ENCODE measurements at places on chromosomes 5 and 9.

GRCh38 chr9:108867829-108868228, 5.8 kb downstream of the ACTL7A start:
- no peak for DNase-seq

GRCh38 chr5:158837908-158838307, 261.8 kb downstream of the EBF1 start:
- DNase-seq = no peak

DNA sequence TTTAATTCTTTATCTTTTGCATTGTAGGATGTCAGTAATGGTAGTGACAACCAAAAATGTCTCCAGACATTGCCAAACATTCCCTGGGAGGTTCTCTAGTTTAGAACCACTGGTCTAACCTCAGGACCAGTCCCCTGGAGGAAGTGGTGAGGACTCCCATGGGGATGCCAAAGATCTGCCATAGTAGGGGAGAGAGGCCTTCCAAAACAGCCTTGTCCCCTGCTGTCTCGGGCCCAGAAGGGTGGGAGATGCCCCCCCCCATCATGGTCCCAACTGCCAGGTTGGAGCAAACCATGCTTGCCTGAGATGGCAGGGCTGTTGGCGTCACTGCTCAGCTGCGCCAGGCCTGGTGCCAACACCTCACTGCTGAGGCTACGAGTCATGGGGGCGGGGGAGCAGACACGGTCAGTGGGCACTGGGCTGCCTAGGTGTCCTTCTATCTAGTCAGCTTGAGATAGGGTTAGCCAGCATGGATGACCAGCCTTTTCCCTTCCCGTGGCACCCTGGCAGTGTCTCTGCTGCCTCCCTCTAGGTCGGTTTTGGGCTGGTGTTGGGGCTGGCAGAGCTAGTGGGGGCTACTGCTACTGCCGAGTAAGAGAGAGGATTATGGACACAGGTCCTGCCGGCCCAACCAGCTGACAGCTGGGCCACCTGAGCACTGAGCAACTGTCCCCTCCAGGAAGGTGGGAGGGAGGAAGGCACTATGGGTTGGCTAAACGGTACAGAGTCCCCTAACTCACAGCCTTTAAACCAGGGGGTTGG, 8.3 kb upstream of the CXXC5 start:
- DNase-seq = no peak

- no peak for DNase-seq
These were observed 674 bp downstream of the LHFPL2 start for GRCh38 chr5:78647838-78648358.

DNA sequence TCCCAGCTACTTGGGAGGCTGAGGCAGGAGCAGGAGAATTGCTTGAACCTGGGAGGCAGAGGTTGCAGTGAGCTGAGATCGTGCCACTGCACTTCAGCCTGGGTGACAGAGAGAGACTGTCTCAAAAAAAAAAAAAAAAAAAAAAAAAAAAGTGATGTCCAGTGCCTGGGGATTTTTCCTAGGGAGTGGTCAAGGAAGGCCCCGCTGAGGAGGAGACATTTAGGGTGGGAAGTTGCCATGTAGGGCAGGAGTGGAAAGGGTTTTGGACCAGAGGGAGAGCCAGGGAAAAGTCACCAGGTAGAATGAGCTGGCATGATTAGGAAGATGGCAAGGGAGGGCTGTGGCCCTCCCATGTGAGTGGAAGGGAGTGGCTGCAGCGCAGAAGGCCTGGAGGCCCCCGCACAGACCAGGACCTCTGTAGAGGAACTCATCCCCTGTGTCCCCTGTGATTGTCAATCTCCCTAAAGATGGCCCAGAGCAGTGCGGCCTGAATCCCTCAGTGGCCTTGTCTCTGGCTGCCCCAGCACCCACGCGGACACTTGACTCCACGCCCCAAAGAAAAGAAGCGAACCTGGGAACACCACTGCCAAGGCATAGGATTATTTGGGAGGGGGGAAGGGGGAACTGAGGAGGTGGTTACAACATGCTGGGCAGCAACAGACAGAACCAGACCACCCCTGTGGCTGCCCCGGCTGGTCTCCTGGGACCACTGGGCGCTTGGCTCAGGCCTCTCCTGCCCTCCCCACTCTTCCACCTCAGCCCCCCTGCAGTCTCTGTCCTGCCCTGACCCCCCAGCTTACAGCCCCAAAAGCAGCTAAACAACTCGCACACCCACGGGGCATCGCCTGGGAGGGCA, 2.6 kb upstream of the SQSTM1 start:
- no peak for DNase-seq

DNA sequence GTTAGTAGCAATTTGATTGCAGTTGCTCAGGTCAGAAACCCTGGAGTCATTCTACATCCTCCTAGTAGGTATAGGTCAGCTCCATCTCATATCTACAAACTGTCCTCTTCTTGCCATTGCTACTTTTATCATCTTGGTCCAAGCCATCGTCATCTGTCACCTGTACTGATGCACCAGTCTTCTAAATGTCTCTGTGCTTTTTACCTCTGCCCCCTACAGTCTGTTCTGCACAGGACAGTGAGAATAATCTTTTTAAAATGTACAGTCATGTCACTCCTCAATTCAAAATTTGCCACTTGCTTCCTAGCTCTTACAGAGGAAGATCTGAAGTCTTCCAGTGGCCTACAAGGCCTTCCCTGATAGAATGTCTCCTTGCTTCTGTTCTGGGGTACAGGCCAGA, 6.8 kb downstream of the NNT start:
- no peak for DNase-seq
